BE2C (cell line): ENCODE measurements at places on chromosomes 5 and 9.

- no peak for DNase-seq
Observed at GRCh38 chr5:79840084-79840990, 150.7 kb downstream of the CMYA5 start.

GRCh38 chr9:22203371-22204138 is 194.4 kb upstream of the CDKN2B start:
- DNase-seq: no peak

DNA sequence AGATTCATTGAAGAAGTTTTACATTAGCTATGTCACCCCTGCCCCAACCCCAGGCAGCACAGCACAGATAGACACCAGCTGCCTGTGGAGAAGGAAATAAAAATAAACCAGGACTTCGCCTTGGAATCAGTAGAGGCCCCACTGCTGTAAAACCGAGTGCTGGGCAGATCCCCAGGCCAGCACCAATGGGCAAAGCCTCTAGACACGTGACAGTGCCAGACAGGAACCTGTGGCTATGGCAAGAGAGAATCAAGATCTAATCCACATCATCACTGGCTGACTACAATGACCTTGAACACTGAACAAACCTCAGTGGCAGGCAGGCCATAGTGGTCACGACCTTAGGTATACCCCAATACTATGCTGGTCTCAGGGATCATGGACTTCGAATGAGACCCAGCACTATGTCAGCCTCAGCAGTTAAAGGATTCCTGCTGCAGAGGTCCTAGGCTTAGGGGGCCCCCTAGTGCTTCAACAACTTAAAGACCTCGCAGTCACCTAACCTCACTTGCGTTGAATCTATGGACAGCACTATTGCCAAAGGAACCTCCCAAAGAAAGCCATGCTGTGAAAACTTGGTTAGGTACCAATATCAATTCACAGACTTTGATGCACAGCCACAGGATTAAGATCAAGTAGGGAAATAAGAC is 2118.6 kb upstream of the C9orf72 start:
- peak; percentile 70 for DNase-seq

- no peak for DNase-seq
Observed at GRCh38 chr5:71695071-71695470, 24.0 kb upstream of the CARTPT start.

- no peak for DNase-seq
Observed at GRCh38 chr5:156379206-156379605, 52.2 kb downstream of the SGCD start.

DNA sequence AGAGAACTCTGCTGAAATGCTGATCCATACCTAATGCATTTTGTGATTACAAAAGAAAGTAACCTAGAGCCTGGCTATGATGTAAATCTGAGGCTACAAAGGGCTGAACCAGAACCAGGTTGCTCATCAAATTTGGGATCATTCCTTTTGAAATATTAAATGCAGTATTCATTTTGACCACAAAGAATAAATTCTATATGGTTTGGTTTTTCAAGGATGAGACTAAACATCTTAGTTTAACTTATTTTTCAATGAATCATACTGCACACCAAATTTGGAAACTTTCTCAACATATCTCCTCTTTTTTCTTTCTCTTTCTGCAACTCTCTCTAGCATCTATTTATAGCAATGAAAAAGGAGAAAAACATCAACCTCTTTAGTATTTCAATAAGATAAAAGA is 46.5 kb downstream of the CEMIP2 start:
- DNase-seq: no peak

DNA sequence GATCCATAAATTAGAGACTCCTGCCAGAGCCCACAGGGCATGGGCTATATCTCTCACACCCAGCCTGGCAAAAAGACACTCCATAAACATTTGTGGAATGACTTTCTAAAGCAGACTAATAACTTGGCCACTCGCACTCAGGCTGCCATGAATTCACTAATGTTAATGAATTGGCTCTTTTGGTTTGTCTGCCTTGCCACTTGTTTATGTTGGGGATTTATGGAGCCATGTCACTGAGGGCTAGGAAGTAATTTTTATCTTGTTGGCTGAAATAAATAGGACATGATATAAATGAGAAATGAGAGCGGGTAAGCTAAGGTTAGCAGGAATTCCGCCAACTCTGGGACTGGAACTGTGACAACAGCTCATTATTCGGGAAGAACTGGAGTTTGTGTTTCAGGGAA is 55.2 kb downstream of the DROSHA start:
- DNase-seq: no peak

DNA sequence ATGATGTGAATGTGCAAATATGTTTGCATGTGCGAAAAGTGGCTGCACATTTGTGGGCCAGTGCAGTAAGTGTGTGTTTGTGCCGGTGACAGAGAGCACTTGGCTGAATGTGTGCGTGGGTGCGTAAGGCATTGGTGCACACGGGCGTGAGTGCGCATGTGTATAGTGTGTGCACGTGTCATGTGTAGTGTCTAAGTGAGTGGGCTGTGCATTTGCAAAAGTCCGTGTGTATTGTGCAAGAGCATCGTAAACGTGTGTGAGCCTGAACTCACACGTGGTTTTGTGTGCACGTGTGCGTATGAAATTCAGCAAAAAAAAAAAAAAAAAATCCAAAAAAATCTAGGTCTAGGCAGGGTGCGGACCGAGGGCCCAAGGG is 6.5 kb upstream of the EBF1 start:
- DNase-seq: no peak
